ENCODE measurements at places on chromosomes 4 and X. TPM values are rescaled to one million over a fixed set of nuclear protein-coding genes. Genes with fewer than 3 reads are reported as not detected.

Gene MAGEA9B
- total RNA-seq, result not detected

- no peak for DNase-seq
These were observed 14.1 kb downstream of the GRK4 start for GRCh38 chr4:2977211-2978088.

DNA sequence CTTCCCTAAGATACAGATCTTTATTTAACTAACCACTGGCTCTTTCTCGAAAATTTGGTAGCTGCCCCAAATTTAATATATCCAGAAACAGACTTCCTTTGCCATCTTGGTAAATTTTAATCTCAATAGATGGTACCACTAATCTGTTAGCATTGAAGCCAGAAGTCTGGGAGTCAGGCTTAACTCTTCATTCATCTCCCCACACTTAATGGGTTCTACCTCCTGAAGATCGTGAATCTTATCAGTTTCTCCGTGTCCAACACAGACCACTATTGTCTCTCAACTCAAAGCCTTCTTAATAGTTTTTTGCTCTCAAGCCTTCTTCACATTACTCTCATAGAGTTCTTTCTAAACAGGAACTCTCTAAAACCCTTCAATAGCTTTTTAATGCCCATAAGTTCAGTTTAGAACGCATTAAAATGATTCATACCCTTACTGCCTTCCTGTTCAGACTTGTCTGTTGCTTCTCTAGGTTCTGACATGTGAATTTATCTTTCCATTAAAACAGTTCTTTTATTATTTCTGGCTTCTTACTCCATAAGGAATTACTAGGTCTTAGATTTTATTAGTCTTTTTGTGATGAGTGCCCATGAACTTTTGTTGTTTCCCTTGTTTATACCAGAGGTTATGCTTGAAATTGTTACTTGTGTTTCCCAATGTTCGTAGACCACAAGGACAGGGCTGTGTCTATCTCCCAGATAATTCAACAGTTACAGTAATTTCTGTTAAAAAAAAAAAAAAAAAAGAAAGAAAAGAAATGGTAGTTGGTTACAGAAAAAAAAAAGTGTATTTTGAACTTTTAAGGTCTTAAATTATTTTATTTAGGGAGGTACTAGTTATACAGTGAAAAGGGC is 54.7 kb downstream of the SMARCAD1 start:
- no peak for DNase-seq

Gene SMIM43
- total RNA-seq, result not detected

Gene MAOB
- 10.3 TPM for total RNA-seq

DNA sequence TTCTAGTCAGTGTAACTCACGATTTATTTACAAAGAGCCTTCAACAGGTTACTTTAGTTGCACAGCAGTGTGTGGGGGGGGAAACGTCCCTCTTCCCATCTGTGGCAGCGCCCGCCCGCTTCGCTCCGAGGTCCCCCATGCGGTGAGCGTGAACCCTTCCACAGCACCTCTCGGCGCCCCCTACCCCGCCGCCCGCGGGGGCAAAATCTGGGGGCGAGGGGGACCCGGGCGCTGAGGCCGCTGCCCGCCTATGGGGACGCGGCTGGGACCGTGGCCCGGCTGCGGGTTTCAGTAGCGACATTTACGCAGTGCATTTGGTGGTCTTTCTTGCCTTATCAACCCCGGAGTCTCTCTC is 6.4 kb downstream of the NKX6-1 start:
- no peak for DNase-seq

GRCh38 chr4:78566834-78567499 is 15.4 kb downstream of the ANXA3 start:
- no peak for DNase-seq

- DNase-seq, result no peak
These were observed 5.5 kb downstream of the SUV39H1 start for GRCh38 chrX:48702032-48702431.

Gene HPGD
- 0.48 TPM for total RNA-seq

Gene MAGEA4
- not detected for total RNA-seq

Gene PSAPL1
- total RNA-seq, result not detected

GRCh38 chr4:188111955-188112354 is 2.6 kb upstream of the TRIML2 start:
- DNase-seq, result no peak

DNA sequence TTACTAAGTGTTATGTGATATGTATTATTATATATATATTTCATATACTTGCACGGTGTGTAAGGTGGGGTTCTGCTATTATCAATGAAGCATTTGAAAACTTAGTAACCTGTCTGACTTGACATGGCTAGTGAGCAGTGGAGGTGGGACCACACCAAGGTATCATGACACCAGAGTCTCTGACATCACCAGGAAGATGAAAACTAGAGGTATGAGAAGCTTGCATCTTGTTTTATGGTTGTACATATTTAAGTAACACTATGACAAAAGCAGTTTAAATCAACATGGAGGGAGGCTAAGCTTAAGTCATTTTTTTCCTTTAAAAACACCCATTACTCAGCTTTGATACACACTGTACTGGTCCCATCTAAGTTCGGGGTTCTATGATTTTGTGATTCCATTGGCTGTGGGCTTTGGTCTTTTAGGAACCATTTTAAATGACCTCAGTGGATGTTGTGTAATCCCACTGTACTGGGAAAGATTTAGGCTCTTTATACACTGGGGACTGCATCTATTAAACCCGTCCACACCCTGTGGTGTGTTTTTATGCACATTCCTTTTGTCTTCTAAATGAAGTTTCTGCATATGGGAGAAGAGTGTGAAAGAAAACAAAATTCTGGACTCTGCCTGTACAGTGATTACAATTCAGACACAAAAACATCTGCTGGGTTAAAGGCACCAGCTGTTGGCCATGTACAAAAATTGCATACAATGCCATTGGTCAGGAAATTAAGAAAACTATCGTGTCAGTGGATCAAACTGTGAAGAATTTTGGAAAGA is 570.6 kb downstream of the SPRY1 start:
- DNase-seq, result no peak

Gene PPP4R3C
- total RNA-seq, result not detected

Gene TBC1D8B
- 0.43 TPM for total RNA-seq

Gene GLUD2
- total RNA-seq, result 2.9 TPM

Gene DCHS2
- not detected for total RNA-seq

DNA sequence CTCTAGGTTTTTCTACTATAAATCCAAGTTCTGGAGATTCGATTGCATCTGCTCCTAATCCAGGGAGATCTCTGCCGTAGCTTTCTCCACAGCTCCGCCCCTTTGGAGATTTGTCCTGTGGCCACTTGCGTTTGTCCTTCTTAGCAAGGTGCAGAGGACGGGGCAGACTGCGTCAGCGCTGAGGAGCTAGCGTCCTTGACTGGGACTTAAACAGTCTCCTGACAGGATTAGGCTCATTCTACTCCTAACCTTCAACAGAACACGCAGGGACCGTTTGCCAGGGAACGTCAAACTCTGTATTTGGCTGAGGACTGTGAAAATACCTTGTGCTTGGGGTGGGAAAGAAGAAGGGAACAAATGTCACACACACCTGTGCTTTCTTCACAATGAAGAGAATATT is 38.6 kb downstream of the SORBS2 start:
- no peak for DNase-seq

DNA sequence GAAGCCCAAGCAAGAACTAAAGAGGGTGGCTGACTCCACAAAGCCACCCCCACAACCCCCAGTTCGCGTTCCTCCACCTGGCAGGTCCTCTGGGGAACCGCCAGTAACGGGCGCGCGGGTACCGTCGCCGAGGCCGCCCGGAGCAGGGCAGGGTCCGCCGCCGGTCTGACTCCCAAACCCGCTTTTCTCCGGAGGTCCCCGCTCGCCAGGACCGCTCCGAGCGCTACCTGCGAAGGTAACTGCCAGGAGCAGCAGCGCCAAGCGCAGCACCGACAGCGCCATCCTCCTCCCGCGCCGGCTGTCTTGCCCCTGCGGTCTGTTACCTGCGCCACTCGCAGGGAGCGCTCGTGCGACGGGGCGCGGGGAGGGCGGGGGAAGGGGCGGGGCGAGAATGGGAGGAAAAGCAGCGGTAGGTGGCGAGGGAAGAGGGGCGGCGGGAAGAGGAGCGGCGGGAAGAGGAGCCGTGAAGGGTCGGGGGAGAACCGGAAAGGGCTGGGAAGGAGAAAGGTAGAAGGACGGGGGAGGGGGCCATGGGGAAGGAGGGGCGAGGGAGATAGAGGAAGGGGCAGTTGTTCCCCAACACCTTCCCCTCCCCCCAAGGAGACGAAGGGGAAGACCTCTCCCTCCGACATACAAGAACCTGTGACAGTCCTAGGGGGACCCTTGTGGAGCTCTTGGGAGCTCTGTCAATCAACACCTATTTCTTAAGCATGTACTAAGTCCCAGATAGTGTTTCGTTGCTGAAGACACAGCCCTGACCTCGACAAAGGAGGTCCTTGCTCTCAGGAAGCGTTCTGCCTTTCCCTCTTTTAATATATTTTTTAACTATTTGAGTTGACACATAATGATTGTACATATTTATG is at the start of gene SPINK2:
Gene SPINK2, minus strand, starts transcription at position 321 of the 863 bp plus-strand sequence. Its CDS starts 39 bp downstream, at position 282.
- peak; percentile 45 for DNase-seq

Gene CXCL11
- not detected for total RNA-seq

Gene KIAA1210
- not detected for total RNA-seq

- no peak for DNase-seq
These were observed 1934.2 kb upstream of the IGFBP7 start for GRCh38 chr4:59044286-59044900.

GRCh38 chrX:13119386-13119785 is 75.0 kb upstream of the FAM9C start:
- no peak for DNase-seq

DNA sequence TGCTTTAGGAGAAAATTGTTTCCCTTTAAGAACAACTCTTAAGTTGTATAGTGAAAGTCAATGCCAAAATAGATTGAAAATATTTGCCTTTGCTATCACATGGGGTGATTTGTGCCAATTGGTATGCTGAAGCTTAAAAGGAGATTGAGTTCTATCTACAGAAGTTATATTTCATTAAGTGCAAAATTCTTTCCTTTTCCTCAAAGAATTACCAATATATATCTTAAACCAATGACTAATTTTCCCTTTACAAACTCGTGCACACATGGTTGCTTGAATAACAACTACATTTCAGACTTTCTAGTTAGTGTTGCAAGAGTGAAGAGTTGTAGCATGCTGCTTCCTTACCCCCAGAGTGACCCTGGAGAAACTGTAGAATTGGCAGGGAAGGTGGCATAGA is 990.0 kb upstream of the PABPC4L start:
- no peak for DNase-seq

Gene NPNT
- 0.14 TPM for total RNA-seq

DNA sequence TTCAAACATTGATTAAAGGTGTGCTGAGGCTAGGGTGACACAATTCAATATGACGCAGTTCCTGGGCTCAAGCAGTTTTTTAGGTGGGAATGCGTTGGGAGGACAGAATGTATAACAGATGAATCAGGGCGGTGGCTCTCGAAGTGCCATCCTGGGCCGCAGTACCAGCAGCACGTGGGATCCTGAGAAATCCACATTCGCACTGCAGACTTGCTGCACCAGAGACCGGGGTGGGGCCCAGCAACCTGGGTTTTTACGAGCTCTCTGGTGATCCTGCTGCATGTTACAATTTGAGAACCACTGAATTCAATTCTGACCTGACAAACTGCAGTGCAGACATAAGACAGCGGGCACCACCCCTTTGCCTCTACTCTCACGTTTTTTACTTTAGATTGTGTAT is 30.4 kb downstream of the FAM149A start:
- no peak for DNase-seq

DNA sequence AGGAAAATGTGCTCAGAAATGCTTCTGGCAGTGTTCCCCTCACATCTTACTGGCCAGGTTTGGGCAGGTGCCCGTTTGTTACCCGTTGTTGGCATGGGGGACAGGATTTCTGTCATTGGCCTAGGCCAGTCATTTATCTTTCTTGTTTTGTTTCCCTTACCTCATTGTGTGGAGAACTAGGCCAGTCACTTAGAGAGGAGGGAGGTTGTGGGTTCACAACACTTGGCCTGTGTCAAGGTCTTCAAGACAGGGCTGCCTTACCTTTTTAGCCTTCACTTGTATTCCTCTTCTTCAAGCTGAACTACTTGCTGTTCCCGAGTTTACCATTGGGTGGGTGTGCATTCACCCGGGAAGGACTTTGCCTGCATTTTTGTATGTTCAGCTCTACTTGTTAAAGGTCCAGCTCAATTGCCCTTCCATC is 17.7 kb downstream of the SNX25 start:
- no peak for DNase-seq

GRCh38 chr4:6264225-6264540 is 5.5 kb upstream of the WFS1 start:
- DNase-seq, result no peak

GRCh38 chrX:16267431-16267830 is 100.2 kb downstream of the MAGEB17 start:
- DNase-seq, result no peak

- no peak for DNase-seq
These were observed 122.0 kb downstream of the CORIN start for GRCh38 chr4:47715716-47716416.

- DNase-seq, result no peak
These were observed 6.1 kb upstream of the LDOC1 start for GRCh38 chrX:141183000-141183399.

- DNase-seq, result no peak
These were observed 46.5 kb downstream of the CWH43 start for GRCh38 chr4:49032440-49033161.

Gene FAM184B
- not detected for total RNA-seq

- peak; percentile 54 for DNase-seq
These were observed 58.5 kb upstream of the PRDM8 start for GRCh38 chr4:80138551-80139538.

DNA sequence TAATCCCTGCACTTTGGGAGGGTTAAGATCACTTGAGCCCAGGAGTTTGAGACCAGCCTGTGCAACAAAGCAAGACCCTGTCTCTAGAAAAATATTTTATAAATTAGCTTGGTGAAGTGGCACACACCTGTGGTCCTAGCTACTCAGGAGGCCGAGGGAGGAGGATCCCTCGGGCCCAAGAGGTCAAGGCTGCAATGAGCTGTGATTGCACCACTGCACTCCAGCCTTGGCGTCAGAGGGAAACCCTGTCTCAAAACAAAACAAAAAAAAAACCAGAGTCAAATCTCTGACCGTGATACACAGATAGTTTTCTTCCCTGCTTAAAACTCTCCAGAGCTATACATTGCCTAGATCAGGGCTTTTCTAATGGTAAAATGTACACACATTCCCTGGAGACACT is 53.5 kb downstream of the CHST7 start:
- no peak for DNase-seq

GRCh38 chrX:36983831-36984230 is 24.3 kb upstream of the FAM47C start:
- DNase-seq, result no peak

DNA sequence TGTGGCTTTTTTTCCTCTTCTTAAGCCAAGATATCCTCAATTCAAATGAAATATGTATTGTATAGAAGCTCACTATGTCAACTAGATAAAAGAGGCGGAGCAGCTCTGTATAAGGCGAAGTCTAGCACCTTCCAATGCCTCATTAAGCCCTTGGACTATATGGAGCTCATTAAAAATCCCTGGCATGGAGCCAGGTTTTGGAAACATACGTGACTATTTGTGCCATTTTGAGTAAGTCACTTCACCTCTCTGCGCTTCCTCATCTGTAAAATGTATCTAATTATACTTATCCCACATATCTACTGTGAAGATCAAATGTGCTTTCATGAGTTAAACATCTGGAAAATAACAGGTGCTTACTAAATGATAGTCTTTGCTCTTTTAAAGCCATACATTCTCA is 57.2 kb downstream of the YIPF6 start:
- DNase-seq, result no peak

Gene GPC3
- total RNA-seq, result 0.25 TPM

- no peak for DNase-seq
These were observed 414.1 kb downstream of the CENPC start for GRCh38 chr4:67131224-67131623.

Gene FANCB
- 14.2 TPM for total RNA-seq

GRCh38 chrX:95059909-95060308 is 1385.9 kb downstream of the FAM133A start:
- no peak for DNase-seq

Gene ZFP42
- total RNA-seq, result 0.07 TPM

Gene FAM47A
- total RNA-seq, result not detected

Gene F9
- not detected for total RNA-seq

Measured in activated T-helper 2 cell treated with anti-CD3 and anti-CD28 coated beads, Interferon-gamma antibody, Interleukin-2, Interleukin-4, amounts not matched to agents 10 μg/mL and 5 μg/mL and 100 μg/mL, durations not matched to agents 14 hours and 24 hours and 36 hours (primary cell).